Kasumi-1 (cell line): ENCODE measurements at places on chromosomes 2 and 18.

DNA sequence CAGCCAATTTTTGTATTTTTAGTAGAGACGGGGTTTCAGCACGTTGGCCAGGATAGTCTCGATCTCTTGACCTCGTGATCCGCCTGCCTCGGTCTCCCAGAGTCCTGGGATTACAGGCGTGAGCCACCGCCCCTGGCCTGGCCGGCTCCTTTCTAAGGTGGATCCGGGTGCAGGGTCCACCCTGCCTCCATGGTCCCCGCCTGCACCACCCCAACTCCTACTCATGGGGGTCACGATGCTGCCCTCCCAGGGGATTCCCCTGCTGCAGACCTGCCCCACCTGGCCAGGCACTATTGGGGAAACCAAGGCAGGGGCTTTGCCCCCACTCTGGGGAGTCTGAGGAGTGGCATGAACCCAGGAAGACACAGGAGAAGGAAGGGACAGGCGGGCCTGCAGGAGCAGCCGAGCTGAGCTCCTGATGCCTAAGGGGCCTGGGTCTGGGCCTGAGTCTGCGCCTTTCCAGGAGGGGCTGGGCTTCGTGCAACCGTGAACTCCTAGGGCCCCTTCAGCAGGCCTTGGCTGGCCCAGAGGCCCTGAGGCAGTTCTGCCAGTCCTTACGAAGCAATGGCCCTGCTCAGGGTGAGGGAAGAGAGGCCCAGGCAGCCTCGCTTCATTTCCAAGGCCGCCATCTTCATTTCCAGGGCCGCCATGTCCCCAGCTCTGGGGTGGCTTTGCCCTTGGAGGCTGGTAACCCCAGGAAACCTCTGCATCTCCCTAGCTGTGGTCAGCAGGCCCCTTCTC, 67.2 kb upstream of the SMAD7 start:
- DNase-seq = no peak

GRCh38 chr2:70484086-70484485, 69.5 kb downstream of the TGFA start:
- no peak for DNase-seq

GRCh38 chr2:212929116-212929515, 222.3 kb downstream of the IKZF2 start:
- no peak for DNase-seq

- DNase-seq = no peak
Observed at GRCh38 chr2:79770926-79771325, 258.1 kb downstream of the CTNNA2 start.

GRCh38 chr2:21966139-21966538, 842.4 kb downstream of the TDRD15 start:
- no peak for DNase-seq

DNA sequence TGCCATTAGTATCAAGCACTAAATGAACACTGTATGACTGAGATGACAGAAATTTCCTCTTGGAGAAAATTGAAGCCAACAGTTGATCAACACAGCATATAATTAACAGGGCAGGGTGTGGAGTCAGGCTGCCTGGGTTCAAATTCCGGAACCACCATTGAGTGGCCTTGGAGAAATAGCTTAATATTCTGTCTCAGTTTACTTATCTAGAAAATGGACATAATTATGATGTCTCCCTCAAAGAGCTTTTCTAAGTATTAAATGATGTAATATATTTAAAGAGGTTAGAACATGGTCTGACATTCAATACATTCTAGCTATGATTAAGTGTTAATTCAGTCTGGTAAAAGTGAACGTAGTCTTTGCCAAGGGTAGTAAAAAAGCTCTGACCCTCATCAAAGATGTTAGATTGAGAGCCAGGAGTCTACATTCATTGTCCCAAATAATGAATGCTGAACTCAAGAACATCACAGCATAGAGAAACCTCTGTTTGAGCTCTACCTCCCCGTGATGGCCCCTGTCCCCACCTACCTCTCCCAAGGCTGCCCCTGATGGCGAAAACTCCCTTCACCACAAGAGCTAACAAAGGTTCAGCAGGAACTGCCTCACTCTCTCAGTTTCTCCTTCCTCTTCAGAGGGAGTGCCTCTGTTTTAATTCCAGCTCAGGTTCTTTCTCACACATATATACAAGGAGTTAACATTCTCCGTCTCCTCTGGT, 2.7 kb upstream of the VWA3B start:
- DNase-seq = no peak

GRCh38 chr2:175815537-175815936, 186.5 kb downstream of the LNPK start:
- DNase-seq = no peak

DNA sequence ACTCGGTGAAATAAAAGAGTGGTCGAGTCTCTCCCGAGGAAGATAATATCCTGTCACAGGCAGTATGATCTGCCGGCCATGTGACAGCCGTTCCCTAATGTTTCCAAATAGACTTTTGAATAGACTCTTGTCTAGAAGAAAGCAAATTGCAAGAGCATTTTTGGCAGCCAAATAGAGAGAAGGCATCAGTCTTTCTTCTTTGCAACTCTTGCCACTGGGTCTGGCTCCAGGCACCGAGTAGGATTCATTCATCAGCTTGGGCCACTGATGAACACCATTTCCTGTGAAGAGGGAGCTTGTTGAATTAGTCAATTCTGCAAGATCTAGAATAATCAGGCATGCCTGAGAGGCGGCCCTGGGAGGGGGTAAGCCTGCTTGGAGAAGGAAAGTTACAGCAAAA, 165.6 kb downstream of the KLHL29 start:
- DNase-seq = no peak

DNA sequence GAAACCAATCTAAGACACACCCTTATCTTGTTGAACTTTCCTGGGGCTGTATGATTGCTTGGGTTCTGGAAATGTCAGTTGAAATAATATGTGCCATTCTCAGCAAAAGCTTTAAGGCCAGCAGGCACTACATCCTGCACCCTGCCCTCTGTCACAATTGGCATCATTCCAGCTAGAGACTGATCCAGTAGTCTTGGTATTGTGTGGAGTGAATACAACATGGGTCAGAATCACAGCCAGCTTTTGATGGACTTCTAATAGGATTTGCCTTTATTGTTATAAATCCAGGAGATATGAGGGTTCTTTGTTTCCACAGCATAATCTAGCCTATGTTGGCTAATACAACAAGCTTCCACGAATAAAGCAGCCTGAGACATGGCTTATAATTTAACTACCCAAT, 617.0 kb upstream of the CDH2 start:
- DNase-seq = no peak

DNA sequence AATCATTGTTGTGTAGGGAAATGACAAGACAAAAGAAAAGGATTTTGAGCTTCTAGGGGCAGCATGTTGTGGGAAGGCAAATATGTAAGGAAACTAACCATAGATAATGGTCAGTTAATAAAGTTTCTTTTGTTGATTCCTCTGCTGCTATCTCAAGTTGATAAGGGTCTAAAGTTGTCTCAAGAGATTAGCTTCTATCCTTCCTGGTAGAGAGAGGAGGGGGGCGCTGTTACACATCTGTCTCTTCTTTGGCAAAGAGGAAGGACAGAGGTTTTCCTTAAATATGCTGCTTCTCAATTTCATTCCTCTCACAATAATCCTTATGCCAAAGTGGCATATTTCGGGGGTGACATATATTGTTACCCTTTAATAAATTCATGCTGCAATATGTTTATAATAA, 944.0 kb downstream of the DPP10 start:
- DNase-seq = no peak

DNA sequence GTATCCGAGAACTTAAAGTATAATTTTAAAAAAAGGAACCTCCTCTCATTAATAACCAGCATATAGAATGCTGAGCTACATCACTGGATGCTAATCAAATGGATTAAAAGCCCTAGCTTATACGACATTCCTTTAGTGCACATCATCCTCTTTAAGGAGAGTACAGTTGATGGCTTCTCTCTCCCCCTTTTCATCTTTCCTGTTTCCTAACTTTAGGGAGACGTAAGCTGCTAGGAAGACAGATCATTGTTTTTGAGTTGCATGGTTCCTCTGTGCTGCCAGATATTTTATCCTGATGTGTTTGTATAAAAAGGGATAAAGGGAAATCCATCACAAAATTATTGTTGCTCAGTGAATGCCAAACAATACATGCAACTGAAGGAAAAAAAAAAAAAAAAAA, 94.2 kb downstream of the SLC8A1 start:
- no peak for DNase-seq

GRCh38 chr2:25460261-25460905, 118.7 kb upstream of the DNMT3A start:
- no peak for DNase-seq

GRCh38 chr18:39596221-39596620, 2030.6 kb upstream of the CELF4 start:
- DNase-seq = no peak

DNA sequence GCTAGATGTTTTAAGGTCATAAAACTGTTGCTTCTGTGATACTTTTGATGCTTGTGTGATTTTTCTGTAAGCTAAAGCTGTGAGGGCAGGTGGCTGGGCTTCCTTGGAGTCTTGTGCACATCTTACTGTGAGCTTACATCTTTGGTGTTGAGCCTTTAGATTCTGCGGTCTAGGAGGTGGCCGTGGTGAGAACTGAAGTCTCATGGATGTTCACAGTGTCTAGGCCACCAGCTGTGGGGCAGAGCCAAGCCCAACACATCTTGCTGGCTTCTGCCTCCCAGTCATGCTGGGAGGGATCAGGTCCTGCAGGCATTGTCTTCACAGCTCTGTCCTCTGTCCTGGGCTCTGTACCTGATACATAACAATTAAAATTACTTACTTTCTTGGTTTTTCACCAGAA, 219.7 kb upstream of the HS6ST1 start:
- DNase-seq = no peak

DNA sequence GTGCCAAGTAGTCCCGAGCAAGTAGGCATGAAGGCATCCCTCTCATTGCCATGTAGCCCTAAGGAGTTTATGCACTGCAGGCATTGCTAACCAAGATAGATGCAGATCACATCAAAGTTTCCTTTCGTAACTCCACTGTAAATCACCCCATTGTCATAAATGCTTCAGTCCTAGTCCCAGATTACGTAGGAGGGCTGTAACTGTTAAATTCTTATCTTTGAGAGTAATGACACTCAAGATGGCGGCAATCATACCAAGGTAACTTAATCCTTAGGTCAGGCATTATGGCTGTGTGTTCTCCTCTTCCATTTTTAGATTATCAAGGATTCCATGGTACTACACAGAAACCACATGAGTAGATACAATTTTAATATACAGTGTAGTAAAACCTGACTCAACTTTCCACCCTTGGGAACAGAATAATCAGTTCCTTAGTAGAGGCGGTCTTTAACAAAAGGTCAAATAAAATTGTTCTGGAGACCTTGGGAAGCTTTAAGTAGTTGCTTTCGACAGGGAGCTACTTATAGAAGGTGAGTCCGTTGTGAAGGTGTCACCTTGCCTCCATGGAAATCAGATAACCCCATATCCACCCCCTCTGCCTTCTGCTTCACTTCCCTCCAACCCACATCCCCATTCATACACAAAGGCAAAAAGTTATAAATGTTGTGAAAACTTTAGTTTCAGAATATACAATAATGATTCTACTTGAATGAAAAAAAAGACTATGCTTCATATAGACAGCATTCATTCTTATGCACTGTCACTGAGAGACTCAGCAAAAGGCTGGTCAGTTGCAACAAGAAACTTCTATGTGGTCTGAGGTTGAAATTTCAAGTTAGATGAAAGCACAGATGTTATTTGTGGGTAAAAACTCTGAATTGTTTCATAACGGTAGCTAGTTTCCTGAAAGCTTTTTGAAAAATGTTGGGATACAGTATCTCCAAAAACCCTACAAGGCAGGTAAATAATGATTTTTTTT, 64.8 kb upstream of the GALNT5 start:
- no peak for DNase-seq
